Lung (tissue), 17 donors: ENCODE measurements at places on chromosomes 1 and 21. TPM values are rescaled to one million over a fixed set of nuclear protein-coding genes. Genes with fewer than 3 reads are reported as not detected.

GRCh38 chr1:246506674-246507481 lies at the start of gene SMYD3:
TSS of gene SMYD3 (minus strand) at chr1:246507279.
- H3K27me3 ChIP-seq: no peaks in the 10 kb centered on the region
- peak within 1 kb of the TSS; percentile 99 for H3K4me3 ChIP-seq
- H3K4me1 ChIP-seq: peaks cover 4% of the 10 kb centered on the region
- H3K36me3 ChIP-seq: no peaks in the 10 kb centered on the region
- peak within 1 kb of the TSS; percentile 61 for H3K27ac ChIP-seq
- peak; percentile 88 for DNase-seq

GRCh38 chr1:9506901-9507300 lies 32.4 kb upstream of the SLC25A33 start:
- no peaks in the 10 kb centered on the region for H3K27me3 ChIP-seq
- no peak overlapping the region for H3K4me3 ChIP-seq
- H3K36me3 ChIP-seq: no peaks in the 10 kb centered on the region
- no peak for DNase-seq

DNA sequence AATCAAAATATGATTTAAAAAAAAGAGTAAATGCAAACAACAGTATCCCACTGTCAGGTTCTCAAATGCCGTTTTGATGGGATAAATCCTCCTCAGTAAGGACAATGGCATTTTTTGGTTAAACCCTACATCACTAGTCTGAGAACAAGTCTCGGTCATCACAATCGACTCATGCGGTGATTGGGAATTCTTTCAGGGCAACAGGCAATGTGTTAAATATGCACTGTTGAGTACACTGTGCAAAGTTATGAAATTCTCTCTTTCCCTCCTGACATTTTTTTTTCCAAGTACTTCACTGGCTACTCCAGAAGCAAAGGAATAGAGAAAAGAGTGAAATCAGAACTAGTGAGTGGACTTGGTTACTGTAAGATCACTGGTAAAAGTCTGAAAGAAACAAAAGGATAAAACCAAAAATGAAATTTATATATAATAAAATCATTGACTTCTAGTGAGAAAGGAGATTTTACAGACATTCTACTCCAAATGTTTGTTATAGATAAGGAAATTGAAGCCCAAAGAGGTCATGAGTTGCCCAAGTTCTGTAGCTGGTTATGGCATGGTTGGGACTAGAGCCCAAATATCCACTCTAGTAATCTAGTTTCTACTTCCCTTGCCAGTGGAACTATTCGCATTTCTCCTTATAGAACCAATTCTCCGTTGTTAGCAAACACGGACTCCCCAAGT lies 111.3 kb downstream of the TGFBR3 start:
- H3K4me3 ChIP-seq: no peak overlapping the region
- no peak overlapping the region for H3K27ac ChIP-seq
- H3K27me3 ChIP-seq: no peaks in the 10 kb centered on the region
- no peaks in the 10 kb centered on the region for H3K36me3 ChIP-seq
- H3K4me1 ChIP-seq: peaks cover 19% of the 10 kb centered on the region

GRCh38 chr1:20792196-20792595 lies 5.1 kb upstream of the HP1BP3 start:
- DNase-seq: no peak
- no peak overlapping the region for H3K27ac ChIP-seq
- H3K4me1 ChIP-seq: peaks cover 6% of the 10 kb centered on the region
- no peaks in the 10 kb centered on the region for H3K36me3 ChIP-seq
- H3K27me3 ChIP-seq: no peaks in the 10 kb centered on the region

DNA sequence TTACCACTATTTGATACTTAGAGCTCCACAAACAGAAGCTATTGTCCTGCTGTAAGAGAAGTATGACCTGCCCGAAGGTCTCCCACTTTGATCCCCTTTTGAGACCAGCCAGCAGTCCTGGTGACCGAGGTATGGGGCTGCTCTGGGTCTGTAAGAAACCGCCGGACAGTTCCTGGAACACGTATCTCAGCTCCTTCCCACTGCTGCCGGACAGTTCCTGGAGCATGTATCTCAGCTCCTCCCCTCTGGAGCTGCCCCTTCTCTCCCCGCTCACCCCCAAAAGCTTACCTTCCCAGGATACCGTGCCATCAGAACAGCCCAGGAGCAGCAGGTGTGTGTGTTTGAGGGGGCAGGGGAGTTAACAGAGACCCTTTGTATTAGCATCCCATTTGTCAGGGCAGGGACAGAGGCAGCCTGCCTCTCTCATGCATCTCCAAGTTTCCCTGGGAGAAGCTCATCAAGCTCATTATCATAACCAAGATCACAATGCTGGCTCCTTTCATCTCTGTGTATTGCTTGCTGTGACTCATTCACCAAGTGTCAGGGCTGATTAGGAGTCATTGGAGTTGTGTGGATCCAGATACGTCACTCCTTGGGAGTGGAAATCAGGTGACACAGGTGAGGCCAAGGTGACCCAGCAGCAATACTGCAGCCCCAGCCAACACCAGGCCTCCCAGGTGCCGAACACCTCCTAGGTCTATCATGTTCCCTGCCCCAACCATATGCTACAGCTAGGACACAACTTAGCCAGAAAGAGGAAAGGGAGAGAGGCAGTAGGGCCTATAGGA lies 25.3 kb downstream of the OPTC start:
- no peak overlapping the region for H3K27ac ChIP-seq
- H3K36me3 ChIP-seq: no peaks in the 10 kb centered on the region
- H3K27me3 ChIP-seq: no peaks in the 10 kb centered on the region
- peaks cover 4% of the 10 kb centered on the region for H3K4me1 ChIP-seq

GRCh38 chr1:17984583-17984982 lies 123.0 kb upstream of the IGSF21 start:
- H3K27me3 ChIP-seq: peaks cover 2% of the 10 kb centered on the region
- no peaks in the 10 kb centered on the region for H3K4me1 ChIP-seq
- no peak overlapping the region for H3K27ac ChIP-seq
- no peaks in the 10 kb centered on the region for H3K36me3 ChIP-seq

GRCh38 chr1:65717815-65718454 lies 74.8 kb upstream of the PDE4B start:
- H3K27ac ChIP-seq: no peak overlapping the region
- H3K4me3 ChIP-seq: no peak overlapping the region
- H3K36me3 ChIP-seq: no peaks in the 10 kb centered on the region
- no peaks in the 10 kb centered on the region for H3K4me1 ChIP-seq
- no peak for DNase-seq

- H3K27me3 ChIP-seq: peaks cover 5% of the 10 kb centered on the region
- no peak for DNase-seq
- no peaks in the 10 kb centered on the region for H3K4me1 ChIP-seq
- H3K36me3 ChIP-seq: no peaks in the 10 kb centered on the region
These were observed 25.0 kb upstream of the CCDC27 start for GRCh38 chr1:3727042-3727824.

GRCh38 chr1:47622776-47623556 lies 185.1 kb downstream of the FOXD2 start:
- H3K4me1 ChIP-seq: no peaks in the 10 kb centered on the region
- H3K27me3 ChIP-seq: no peaks in the 10 kb centered on the region
- H3K4me3 ChIP-seq: no peak overlapping the region
- H3K36me3 ChIP-seq: no peaks in the 10 kb centered on the region
- DNase-seq: no peak
- no peak overlapping the region for H3K27ac ChIP-seq

DNA sequence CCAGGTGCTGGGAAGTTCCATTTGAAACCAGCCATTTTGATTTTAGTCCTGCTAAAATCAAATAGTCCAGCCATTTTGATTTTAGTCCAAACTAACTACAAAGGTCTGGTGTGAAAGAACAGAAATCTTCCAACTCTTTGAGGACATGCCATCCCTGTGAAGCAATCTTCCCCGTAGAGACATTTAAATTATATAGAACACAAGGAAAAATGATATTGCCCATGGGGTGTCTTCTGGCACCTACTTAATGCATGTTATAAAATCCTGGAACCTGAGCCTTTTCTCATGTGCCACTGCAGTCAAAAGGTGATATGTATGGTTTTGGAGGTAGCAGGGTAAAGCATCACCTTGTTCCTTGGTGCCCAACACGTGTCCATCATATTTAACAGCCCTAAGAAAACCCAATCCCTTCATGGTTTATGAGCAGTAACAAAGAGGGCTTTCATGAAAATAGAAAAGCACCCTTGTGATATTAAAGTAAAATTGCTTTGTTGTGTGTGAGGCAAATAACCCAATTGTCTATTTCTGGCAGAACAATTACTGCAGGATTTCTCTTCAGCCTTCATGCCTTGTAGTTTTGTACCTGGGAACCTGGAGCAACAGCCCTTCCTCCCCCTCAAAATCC lies 26.3 kb downstream of the ANGPTL7 start:
- no peak overlapping the region for H3K27ac ChIP-seq
- DNase-seq: no peak
- no peaks in the 10 kb centered on the region for H3K4me1 ChIP-seq
- peaks cover 22% of the 10 kb centered on the region for H3K36me3 ChIP-seq

DNA sequence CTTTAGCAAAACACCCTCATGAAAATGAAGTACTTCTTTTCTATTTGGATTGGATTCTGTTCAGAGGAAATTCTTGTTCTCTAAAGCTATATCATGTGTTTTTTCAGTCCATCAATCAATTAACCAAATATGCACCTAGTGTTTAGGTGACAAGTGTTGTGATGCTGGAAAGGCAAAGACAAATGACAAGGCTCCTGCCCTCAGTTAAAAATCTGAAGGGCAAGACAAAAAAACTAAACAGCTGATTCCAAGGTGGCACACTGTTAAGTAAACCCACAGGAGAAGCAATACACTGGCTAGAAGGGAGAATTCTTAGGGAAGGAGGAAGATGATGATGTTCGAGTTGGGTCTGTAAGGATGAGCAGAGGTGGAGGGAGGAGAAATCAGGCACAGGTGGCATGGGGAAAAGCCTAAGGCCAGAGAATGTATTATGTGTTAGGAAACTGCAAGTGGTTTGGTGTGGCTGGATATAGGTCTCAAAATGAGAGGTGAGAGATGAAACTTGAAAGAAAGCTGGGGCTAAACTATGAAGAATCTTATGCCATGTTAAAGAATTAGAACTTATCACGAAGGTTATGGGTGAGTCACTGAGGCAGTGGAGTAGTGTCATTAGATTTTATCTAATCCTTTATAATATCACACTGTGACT lies 51.8 kb upstream of the GFI1 start:
- no peak overlapping the region for H3K4me3 ChIP-seq
- H3K27ac ChIP-seq: no peak overlapping the region
- no peak for DNase-seq
- H3K4me1 ChIP-seq: no peaks in the 10 kb centered on the region

- peaks cover 82% of the 10 kb centered on the region for H3K27me3 ChIP-seq
- H3K4me1 ChIP-seq: no peaks in the 10 kb centered on the region
- H3K4me3 ChIP-seq: no peak overlapping the region
- no peak for DNase-seq
- H3K27ac ChIP-seq: no peak overlapping the region
These were observed 2.2 kb downstream of the SIM2 start for GRCh38 chr21:36700971-36701755.

Gene AVPR1B
- not detected for total RNA-seq

Gene ST6GALNAC5
- total RNA-seq: 23.0 TPM

Gene GPR137B
- 23.1 TPM for total RNA-seq

Gene PEX14
- total RNA-seq: 18.2 TPM
